ENCODE measurements at places on chromosomes 16 and 17. TPM values are rescaled to one million over a fixed set of nuclear protein-coding genes. Genes with fewer than 3 reads are reported as not detected.

- DNase-seq = no peak
Measured at GRCh38 chr16:47634727-47635126, 173.6 kb downstream of the PHKB start.

MILR1 gene
- 20.3 TPM for total RNA-seq

- DNase-seq = no peak
Measured at GRCh38 chr16:86303787-86304678, 206.3 kb upstream of the FOXF1 start.

FAM171A2 gene
- 3.4 TPM for total RNA-seq

CYTH1 gene
- 9.7 TPM for total RNA-seq

- DNase-seq = no peak
Measured at GRCh38 chr17:42577140-42577531, 393 bp downstream of the PSMC3IP start.

DNA sequence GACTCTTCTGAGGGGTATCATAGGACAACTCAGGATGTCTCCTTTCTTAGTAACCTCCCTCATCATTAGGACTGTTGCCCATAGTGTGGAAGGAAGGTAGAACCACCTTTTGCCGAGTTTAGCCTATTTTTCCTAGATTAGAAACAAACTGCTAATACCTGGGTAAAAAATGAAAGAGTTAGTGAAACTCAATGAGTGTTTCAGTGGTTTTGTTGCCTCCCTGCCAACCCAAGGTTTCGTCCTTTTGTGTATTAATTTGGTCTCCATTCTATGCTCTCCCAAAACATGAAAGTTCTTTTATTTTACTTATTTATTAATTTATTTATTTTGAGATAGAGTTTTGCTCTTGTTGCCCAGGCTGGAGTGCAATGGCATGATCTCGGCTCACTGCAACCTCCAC lies 174.9 kb upstream of the KCNJ16 start:
- DNase-seq = no peak

DNA sequence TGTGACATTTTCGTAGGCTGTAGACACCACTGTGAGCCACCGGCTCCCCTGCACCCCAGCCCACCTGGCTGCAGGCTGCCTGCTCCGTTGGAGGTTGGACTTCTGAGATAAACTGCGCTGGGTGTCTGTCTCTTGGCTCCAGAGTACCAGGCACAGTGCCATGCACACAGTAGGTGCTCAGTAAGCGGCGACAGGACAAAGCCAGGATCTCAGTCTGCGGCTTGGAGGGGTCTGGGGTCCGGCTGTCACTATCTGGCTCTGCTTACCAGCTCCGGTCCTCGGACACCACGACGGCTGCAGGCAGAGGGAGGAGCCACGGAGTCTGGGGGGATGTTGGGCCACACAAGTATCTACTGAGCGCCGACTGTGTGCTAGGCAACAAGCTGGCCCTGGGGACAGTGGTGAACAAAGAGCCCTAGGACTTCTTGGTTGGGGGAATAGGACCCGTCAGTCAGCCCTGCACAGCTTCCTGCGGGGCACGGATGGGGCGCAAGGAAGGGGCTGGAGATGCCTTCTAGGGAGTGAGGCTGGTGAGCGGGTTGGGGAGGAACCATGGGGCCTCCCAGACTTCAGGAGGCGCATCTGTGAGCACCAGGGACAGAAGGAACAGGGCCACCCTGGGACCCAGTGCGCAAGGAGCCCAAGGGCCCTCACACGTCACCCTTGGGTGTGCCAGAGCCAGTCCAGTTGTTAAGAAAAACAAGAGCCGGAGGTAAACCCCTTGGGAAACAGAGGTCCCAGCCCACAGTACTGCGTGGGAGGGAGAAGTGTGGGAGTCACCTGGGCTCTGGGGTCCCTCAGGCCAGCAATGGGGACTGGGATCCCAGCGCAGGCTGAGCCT lies 17.3 kb downstream of the JPH3 start:
- no peak for DNase-seq

GRCh38 chr17:65198653-65199382 lies 61.6 kb downstream of the RGS9 start:
- DNase-seq = peak; percentile 70

MRM3 gene
- total RNA-seq = 33.4 TPM

GRCh38 chr16:23131931-23132621 lies 17.2 kb downstream of the USP31 start:
- DNase-seq = peak; percentile 13

DNA sequence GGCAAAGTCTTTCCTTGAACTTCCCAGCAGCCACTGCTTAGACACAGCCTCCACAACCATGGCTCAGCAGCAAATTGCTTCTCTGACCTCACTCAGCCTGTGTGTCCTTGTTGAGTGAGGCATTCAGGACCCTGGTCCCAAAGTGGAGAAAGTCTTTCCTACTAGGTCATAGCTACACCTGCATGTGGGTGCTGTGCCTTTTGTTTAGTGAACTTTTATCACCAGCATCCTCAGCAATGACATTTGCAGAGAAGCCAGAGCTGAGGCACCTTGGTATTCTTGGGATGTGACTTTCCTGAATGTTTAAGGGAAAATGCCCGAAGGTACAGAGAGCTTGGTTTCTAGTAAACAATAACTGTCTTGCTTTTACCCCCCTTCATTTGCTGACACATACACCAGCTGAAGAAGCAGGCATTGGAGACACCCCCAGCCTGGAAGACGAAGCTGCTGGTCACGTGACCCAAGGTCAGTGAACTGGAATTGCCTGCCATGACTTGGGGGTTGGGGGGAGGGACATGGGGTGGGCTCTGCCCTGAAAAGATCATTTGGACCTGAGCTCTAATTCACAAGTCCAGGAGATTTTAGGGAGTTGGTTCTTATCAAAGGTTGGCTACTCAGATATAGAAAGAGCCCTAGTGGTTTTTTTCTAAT lies 20.9 kb upstream of the STH start:
- no peak for DNase-seq

NEUROD2 gene
- not detected for total RNA-seq

- no peak for DNase-seq
Measured at GRCh38 chr17:67624886-67625656, 92.7 kb upstream of the NOL11 start.

ZSCAN10 gene
- not detected for total RNA-seq

ACSM2A gene
- total RNA-seq = not detected

GRCh38 chr17:31392002-31392855 lies 754 bp downstream of the RAB11FIP4 start:
- no peak for DNase-seq

- no peak for DNase-seq
Measured at GRCh38 chr17:8436844-8437171, 1.1 kb downstream of the NDEL1 start.

DNA sequence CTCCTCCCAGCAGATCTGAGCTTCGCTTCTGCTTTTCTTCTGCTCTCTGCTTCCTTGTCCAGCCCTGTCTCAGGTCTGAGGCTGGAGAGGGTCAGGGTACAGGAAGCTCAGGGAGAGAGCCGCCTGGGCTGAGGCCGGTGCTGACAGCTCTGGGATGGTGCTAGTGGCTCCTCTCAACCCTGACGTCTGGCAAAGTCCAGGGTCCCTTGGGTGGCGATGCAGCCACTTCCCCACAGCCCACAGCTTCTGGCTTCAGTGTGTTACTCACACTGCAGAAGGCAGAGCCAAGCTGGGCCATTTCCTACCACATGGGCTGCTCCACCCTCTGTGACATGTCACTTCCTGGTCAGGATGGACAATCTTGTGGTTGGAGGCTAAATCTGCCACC lies at the start of gene CD300C:
Gene CD300C (minus strand): TSS at position 273 of the 388 bp plus-strand sequence. CDS start 333 bp downstream, outside the sequence.
- no peak for DNase-seq

DNA sequence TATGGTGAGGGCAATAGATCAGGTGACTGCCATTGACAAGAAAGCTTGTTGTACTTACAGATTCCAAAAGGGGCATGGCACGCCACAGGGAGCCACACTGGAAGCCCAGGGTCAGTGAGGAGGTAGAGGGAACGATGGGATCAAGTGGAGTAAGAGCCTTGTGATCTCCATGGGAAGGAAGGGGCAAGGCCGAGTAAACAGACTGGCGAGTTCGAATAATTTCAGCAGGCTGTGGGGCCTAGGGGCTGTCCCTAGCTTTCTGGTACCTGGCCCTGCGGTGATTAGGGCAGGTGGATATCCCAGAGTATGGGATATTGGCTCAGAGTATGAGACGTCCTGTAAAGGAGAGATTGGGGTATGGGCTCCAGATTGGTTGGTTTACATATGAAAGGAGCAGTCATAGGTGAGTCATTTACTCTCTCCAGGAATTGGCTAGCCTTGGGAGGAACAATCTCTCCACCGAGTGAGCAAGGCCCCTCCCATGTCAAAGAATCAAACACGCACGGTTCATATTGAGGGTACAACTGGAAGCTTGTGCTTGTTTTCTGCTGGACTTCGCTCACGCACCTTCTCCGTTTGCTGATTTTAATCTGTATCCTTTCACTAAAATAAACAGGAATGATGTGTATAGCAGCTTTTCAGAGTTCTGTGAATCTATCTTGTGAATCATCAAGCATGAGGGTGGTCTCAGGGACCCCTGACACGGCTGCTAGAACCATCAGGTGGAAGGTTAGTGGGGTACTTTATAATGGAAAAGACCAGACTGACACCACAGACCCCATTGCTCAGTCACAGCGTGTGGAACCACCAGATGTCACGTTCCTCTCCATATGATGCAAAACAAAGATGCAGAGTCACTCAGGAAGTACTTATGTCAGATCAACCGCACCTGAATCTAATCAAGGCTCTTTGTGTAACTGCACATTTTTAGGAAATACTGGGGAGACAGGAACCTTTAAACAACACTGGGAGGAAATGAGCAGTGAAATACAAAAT lies 27.9 kb downstream of the GABARAPL2 start:
- peak; percentile 91 for DNase-seq

DNA sequence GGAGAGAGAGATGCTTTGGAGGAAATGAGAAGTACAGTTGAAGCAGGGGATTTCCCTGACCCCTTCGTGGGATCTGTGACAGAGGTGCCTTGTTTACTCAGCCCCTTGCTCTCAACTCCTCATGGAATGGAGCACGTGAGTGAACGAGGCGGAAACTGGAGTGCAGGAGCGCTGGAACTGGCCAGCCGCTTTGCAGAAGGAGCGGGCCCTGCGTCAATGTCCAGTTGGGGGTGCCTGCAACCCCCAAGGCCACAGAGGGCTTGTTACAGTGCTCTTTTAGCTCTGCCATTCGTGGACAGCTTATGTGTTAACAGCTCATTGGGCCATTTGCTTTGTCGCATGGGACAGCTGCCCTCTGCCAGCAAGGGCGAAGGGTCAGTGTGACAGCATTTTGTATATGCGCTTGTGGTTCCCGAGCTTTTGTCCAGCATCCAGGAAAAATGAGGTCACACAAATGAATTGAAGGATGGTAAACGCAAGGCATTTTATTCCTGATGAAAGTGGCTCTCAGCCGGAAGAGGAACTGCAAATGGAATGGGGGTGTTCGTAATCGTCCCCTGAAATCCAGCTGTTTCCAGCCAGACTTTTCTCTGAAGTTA lies 1395.1 kb downstream of the CDH8 start:
- DNase-seq = peak; percentile 9

Measured in H4 (cell line).